ENCODE measurements at places on chromosomes 3 and 15.
A peak's percentile ranks its signal among the peaks of the same experiment; 100 is the strongest.

DNA sequence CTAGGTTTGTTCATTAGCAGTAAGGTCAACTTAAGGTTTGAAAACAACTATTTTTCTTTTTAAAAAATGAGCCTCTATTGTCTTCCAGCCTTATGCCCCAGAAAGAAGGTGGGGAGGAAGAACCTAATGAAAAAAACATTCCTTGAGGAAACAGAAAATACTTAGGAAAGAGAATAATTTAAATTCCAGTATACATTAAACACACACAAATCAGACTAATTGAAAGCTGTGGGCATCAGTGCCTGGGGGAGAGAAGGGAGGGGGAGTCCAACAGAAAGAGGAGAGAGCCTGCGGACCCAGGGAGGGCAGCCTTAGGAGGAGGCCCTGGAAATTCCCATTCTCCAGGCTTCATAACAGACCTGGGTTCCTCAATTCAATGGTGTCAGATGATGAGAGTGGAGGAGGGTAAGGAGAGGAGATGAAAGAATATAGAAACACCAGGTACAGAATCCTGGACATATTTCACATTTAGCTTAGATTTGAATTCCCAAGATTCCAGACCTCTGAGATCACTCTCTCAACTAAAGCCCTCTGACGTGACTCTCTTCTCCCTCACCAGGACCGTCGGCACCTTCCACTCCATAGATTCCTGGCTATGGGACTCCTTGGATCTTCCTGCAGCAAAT lies 320.5 kb upstream of the UMPS start:
- no peak for DNase-seq

DNA sequence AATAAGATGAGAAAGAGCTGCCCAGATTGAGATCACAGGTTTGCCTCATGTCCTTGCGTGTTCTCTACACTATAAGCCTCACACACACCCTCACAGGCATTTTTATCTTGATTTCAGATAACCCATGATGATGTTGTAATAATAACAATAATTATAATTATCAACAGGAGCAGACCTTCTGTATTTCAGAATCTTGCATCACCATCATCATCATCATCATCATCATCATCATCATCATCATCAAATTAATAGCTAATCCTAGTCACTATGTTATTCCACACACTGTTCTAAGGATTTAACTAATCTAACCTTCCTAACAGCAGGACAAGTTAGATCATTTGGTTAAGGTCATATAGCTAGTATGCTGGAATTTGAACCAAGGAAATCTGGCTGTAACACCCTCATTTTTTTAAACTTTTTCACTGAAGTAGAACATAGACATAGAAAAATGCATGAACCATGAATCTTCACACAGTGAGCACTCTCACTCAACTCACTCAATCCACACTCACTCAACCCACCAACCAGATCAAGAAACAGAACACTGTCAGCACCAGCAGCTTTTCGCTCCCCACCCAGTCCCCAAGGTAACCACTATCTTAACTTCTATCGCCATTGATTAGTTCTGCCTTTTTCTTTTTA lies 1.8 kb upstream of the SH2D7 start:
- no peak for DNase-seq

DNA sequence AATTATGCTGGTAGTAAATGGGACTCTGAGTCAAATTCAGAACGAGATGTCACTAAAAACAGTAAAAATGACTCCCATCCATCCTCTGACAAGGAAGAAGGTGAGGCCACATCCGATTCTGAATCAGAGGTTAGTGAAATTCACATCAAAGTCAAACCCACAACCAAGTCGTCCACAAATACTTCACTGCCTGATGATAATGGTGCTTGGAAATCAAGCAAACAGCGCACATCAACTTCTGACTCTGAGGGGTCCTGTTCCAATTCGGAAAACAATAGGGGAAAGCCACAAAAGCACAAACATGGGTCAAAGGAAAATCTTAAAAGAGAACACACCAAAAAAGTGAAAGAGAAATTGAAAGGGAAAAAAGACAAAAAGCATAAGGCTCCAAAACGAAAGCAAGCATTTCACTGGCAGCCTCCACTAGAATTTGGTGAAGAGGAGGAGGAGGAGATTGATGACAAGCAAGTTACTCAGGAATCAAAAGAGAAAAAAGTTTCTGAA lies 15.1 kb upstream of the ZBTB47 start:
- DNase-seq = no peak

DNA sequence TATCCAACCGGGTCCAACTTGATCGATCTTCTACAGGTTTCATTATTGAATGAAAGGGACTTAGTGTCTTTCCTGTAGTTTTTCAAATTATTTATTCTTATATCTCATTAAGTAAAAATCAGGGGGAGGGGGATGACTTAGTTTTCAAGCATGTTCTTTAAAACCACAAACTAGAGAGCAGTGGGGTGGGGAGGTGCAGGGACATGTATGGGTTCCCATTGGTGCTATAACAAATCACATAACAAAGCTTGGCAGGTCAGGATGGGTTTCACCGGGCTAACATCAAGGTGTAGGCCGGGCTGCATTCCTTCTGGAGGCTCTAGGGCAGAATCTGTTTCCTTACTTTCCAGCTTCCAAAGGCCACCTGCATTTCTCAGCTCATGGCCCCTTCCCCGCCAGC lies 32.7 kb downstream of the CCNL1 start:
- no peak for DNase-seq

- DNase-seq = no peak
Observed at GRCh38 chr3:113906568-113907140, 41.2 kb upstream of the ZDHHC23 start.

- no peak for DNase-seq
Observed at GRCh38 chr3:60323651-60324050, 927.6 kb downstream of the FHIT start.

DNA sequence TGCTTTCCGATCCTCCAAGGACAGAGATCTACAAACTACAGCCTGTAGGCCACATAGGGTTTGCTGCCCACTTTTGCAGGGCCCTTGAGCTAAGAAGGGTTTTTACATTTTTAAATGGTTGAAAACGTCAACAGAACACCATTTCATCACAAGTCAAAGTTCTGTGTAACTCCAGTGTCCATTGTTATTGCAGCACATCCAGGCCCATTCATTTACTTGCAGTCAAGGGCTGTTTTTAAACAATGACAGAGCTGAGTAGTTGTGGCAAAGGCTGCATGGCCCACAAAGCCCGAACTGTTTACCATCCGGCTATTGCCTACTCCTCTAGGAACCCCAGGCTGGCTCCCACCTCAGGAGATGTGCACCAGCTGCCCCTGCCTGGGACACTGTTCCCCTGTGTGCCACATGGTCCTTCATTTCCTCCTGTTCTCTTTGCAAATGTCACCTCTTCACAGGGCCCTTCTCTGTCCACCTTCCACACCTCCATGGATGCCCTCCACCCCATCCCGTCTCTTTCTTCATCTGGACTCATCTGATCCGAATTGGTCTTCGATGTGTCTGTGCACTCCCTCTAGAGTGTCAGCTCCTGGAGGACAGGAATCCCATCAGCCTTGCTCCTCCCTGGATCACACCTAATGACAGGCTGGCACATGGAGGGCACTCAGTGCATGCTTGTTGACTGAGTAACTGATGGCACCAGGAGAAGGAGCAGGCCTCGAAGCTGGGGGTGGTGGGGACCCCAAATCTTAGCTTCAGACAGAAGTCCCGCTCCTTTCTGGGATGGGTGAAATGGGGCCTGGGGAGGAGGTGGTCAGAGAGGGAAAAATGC lies 69.5 kb upstream of the IQSEC1 start:
- no peak for DNase-seq

DNA sequence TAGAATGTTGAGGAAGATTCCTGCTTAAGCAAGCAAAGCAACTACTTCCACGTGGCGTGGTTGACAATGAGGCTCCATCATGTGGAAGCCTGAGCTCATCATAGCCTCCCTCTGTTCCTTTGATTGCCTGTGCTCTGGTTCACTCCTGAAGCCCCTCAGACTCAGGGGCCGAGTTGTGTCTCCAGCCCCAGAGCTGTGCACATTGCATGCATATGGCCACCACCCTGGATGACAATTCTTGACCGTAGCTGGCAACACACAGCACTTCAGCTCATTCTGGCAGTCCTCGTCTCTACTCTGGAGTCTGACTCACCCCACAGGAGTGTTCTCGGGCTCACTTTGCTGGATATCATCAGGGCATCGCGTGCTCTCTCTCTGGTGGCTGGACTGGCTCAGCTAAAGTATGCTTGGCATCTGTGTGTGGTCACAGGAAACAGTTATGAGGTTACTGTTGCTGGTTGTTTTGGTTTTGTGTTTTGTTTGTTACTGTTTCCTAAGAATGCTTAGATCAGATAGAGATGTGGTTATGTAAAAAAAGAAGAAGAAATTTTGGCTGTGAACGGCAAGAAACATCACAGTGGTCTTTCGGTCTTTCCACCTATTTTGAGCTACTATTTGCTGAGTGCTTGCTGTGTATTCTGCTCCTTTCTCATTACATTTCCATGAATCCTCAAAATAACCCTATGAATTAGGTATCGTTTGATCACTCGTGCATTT lies 41.6 kb upstream of the MRPS22 start:
- peak; percentile 94 for DNase-seq

DNA sequence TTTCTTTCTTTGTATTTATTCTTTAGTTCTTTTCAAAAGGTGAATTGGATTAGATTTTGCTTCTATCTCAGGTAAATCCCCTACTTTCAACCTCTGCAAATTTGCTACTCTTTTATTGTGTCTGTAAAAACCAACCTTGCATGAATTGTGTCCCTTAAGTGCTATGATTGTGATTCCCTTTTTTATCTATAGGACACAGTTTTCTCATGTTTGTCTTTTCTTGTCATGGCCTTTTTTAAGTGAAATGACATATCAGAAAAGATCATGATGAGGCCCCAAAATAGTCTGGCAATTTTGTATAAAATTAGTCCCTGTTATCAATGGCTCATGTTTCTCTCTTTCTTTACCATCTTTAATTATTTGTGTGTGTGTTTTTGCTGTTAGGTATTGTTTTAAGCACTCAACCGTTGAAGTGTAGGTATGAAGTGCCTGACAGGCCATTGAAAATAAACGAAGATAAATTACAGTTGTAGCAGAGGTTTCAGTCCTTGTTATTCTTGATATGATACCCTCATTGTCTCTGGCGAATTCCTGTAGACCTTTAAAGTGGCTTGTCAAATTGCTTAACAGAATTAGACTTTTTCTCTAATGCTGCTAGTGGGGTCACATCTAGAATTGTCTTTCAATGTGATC lies 184.3 kb downstream of the UBE2E2 start:
- no peak for DNase-seq

DNA sequence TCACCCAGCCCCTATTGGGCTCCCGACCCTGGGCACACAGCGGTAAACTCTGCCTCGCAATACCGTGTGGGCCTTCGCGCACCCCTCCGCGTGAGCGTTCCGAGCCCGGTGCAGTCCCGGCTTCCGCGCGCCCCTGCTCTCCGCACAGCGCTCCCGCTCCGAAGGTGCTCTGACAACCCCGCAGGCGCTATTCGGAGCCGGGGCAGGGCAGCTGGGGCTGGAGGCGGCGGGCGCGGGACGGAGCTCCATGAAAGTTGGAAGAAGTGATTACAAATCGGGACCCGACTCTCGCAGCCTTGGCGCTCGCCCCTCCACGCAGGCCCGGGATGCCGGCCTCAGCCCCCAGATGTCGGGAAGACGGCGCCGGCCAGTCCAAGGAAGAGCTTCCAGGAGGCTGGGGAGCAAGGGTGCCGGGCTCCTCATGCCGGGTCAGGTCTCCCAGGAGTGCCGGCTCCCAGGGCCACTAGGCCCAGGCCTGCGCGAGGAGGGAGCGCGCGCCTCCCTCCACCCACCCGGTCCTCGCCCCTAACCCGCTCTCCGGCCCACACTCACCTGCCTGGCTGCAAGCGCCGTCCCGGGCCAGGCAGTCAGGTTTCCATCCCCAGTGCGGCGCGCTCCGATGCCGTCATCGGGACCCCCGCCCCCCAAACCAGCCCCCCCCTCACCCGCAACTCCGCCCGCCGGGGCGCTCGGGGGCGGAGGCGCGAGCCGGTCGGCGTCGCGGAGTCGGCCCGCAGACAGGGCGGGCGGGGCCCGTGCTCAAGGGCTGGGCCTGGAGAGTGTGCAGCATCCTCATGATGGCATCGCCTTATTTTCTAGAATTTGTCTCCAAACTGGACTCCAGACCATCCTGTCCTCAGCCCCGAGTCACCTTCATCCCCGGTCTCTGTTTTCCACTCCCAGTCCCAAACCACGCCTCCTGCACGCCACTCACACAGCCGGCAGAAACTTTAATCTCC lies at the start of gene KIF7:
Gene KIF7, minus strand, starts transcription at position 621 of the 959 bp plus-strand sequence. CDS start 2,537 bp downstream, outside the sequence.
- peak; percentile 93 for DNase-seq

GRCh38 chr3:24582431-24583403 lies 88.1 kb upstream of the THRB start:
- DNase-seq = peak; percentile 39

- no peak for DNase-seq
Observed at GRCh38 chr3:138400651-138401070, 33.8 kb upstream of the ESYT3 start.

DNA sequence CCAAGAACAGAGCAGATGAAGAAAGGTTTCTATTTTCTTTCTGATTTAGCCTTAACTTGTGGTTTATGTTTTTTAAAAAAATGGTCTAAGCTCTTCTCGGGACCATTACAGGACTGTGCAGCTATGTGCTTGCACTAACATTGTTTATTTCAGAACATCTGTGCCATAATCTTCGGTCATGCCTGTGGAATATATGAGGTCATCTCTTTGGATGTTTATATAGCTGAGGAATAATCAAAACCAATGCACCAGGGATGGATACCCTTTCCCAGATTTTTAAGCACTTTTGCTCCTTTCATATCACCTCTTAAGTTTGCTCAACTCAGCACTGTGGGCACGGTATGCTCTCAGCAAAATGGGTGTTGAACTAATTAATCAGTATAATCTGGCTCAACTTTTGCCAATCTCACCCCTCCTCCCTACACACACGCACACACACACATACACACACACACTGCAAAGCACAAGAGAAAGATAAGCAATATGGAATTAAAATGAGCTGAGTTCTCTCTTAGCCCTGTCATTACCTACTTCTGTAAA lies 268.5 kb upstream of the TMC3 start:
- DNase-seq = no peak

GRCh38 chr3:134419960-134420321 lies 45.7 kb upstream of the AMOTL2 start:
- DNase-seq = no peak

GRCh38 chr15:101440846-101441590 lies 48.5 kb downstream of the PCSK6 start:
- DNase-seq = no peak

- DNase-seq = no peak
Observed at GRCh38 chr3:169477790-169478189, 185.7 kb downstream of the MECOM start.

GRCh38 chr3:195042743-195043606 lies 228.0 kb downstream of the XXYLT1 start:
- no peak for DNase-seq

GRCh38 chr3:97439373-97439772 lies 325.2 kb upstream of the ARL6 start:
- DNase-seq = no peak

All from GM03348 (cell line).